Left ventricle myocardium superior (tissue), 1 donor: ENCODE measurements at places on chromosomes 6 and 20. TPM values are rescaled to one million over a fixed set of nuclear protein-coding genes. Genes with fewer than 3 reads are reported as not detected.
A peak's percentile ranks its signal among the peaks of the same experiment; 100 is the strongest.

DNA sequence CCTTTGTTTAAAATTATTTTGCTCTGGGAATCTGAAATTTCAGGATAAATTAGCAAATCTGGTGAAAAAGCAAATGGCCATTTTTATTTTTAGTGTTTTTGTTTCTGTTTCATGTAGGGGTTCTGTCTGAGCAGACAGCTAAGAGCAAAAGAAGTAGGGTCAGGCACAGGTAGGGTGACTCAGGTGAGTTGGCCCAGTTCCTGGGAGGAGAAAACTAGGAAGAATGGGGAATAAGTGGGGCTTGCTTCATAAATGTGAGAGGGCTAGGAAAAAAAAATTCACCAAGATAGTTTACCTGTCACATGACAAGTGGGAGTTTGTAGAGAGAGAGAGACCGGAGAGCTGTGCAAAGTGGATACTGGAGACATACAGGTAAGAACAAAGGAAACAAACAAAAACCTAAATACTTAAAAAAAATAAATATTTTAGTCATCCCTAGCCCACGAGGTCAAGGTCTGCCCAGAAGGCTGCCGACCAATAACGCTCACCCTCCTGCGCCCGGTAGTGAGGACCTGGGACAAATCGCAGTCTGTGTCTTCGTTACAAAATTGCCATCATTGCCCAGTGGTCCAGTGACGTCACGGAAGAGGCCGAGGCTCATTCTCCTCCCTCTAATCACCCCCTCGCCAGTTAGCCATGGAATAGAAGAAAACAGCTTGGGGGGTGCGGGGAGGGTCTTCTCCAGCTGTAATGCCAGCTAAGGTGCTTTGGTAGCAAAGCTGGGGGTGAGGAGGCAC lies 2.3 kb downstream of the THBD start:
- DNase-seq = no peak

GRCh38 chr6:133100865-133101264 lies 140.3 kb upstream of the EYA4 start:
- DNase-seq = no peak

- no peak for DNase-seq
Measured at GRCh38 chr6:88301888-88302768, 136.0 kb upstream of the CNR1 start.

GRCh38 chr6:162271922-162272321 lies 455.6 kb downstream of the PRKN start:
- DNase-seq = no peak

GRCh38 chr20:61434341-61434781 lies 182.3 kb downstream of the CDH4 start:
- no peak for DNase-seq

DNA sequence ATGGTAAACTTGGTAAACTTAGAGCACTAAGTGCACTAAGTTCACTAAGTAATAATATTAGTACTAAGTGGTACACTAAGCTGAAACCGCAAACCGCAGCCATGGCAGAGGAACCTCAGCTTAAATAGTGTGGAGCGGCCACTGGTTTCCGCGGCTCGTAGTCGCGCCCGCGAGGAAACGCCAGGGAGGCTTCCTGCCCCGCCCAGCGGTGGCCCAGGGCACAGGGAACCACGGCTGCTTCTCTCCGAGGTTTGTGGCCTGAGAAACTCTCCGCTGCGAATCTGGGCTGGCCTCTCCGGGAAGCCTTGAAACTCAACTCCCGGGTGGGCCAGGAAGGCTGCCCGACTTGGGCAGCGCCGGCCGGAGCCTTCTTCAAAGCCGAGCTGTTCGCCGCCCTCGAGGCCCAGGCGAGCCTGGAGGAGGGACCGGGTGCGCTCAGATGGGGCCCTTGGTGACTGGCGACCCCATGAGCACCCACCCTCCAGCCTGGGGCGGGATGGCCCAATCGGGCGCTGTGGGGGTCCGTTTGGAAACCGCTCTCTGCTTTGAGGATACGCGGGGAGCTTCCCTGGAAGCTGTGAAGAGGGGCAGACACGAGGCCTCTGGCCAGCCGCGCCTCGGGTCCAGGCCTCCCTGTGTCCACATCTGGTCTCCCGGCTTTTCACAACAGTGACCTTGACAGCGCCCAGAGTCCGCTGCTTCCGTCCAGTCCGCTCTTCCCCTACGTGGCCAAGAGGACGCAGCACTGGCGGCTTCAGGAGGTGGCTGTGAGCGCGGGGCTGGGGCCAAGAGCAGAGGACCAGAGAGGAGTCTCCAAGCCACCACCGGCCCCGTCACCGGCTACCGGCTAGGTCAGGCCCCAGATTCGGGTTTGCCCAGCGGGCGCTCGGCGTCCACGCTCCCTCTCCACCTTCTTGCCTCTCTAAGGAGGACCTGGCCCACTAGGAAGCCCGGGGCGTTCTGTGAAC lies 25.4 kb upstream of the HLA-E start:
- peak; percentile 61 for DNase-seq

- no peak for DNase-seq
Measured at GRCh38 chr6:155155787-155156447, 107.9 kb upstream of the CLDN20 start.

GRCh38 chr20:40765814-40766480 lies 76.9 kb upstream of the MAFB start:
- no peak for DNase-seq

- no peak for DNase-seq
Measured at GRCh38 chr6:168865-169455, 123.3 kb upstream of the DUSP22 start.

DNA sequence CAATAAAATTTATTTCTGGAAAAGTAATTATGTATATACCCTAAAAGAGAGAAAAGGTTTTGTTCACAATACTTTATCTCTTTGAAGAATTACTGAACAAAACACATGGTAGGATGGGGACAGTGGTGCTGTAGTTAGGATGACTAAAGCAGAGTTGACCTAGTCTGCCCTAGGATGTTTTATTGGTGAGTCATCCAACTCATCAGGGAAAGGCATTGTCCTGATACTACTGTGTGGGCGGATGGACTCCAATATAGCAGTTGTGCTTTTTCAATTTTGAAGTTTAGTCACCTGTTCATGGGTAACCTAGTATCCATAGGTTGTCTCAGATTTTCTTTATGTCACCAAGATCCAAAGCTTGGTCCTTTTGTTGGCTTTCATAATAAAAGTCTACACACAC lies 53.3 kb upstream of the EYS start:
- DNase-seq = no peak

DNA sequence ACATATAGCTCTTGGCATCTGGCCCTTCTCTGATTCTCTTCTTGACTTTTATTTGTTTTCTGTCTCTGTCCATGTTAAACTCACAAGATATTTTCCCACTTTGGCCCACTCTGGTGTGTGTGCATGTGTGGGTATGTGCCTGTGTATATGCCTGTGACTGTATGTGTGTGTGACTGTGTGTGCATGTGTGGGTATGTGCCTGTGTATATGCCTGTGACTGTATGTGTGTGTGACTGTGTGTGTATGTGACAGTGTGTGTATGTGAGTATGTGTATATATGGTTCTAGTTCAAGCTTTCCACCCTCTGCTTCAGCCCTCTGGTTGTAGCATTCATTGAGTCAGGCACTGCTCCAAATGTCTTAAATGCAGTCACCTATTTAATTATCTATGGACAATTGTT lies 88.6 kb upstream of the GGTLC1 start:
- DNase-seq = no peak

Gene MAFB
- total RNA-seq = 12.9 TPM

Gene TCP11
- total RNA-seq = not detected

Gene ACSS1
- total RNA-seq = 164 TPM

Gene B4GALT5
- total RNA-seq = 37.2 TPM

Gene CGAS
- total RNA-seq = 1.0 TPM
